ENCODE measurements at places on chromosomes 2 and 18.
A peak's percentile ranks its signal among the peaks of the same experiment; 100 is the strongest.

- DNase-seq, result peak; percentile 94
These were observed 91.0 kb downstream of the ICA1L start for GRCh38 chr2:202780514-202781021.

DNA sequence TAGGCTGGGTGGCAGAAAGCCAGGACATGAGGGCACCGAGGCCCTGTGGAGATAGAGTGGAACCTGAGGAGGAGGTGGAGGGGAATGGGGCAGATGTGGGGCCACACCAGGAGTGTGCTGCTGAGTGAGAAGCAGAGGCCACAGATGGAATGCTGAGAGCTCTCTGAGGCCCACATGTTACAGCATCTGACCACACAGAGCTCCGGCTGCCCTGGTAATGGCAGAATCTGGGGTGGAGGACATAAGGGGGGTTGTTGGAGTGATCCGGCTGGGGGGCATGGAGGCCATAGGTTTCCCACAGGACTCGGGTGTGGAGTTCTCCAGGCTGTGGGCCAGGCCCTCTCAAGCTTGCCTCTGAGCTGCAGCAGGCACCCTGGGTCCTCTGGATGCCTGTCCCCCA is 3.8 kb downstream of the MZT2B start:
- no peak for DNase-seq

GRCh38 chr2:162646794-162647193 is 191.8 kb downstream of the KCNH7 start:
- DNase-seq, result no peak

GRCh38 chr2:217606296-217606695 is 396.5 kb downstream of the TNS1 start:
- no peak for DNase-seq

DNA sequence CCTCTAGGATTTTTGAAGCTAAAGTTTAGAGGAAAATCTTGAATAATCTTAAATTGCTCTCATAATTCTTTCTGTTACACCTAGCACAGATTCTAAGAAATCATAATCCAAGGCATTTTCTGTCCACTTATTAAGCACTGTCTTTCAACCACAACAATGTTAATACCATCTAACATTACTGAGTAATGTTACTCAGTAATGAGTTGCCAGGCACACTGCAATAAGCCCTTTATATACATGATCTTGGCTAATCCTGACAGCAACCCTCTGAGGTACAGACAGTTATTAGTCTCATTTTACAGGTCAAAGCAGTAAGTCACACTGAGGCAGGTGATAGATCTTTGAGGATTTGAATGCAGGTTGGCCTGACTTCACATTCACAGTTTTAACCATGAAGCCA is 291.9 kb downstream of the ALK start:
- DNase-seq, result peak; percentile 24

GRCh38 chr2:172953411-172953810 is 122.2 kb upstream of the MAP3K20 start:
- no peak for DNase-seq

DNA sequence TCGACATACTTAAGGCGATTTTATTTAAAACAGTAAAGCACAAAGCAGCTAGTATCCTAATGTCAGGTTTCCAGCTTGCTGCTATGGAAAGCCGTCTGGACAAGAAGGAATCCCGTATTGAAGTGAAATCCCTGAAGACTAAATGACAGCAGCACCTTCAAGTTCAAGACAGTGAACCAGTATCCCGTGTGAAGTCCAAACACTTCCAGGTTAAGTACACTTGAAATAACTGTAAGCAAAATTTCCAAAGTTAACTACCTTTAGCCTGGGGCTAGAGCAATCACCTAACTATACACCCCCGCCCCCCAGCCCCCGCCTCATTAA is 1.2 kb downstream of the MBOAT2 start:
- peak; percentile 14 for DNase-seq

- peak; percentile 78 for DNase-seq
These were observed 208.0 kb downstream of the TFCP2L1 start for GRCh38 chr2:121076885-121077549.
